AG08396 (cell line): ENCODE measurements at places on chromosomes 12 and 14.

DNA sequence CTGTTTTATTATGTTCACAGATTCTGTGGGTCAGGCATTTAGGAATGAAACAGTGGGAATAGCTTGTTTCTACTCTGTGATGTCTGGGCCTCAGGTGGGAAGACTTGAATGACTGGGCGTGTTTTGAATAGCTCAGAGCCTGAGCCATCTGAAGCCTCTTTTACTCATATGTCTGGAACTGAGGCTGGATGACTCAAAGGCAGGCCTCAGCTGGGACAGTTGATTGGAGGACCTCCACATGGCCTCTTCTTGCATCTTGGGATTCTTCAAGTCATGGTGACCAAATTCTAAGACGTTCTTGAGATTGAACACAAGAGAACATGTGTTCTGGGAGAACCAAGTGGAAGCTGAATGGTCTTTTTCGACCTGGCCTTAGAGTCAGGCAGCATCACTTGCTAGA lies 45.8 kb upstream of the TBX3 start:
- DNase-seq, result peak; percentile 73

- peak; percentile 79 for DNase-seq
These were observed 46.0 kb downstream of the MYO1H start for GRCh38 chr12:109393437-109394345.

- no peak for DNase-seq
These were observed 13.3 kb upstream of the OAS3 start for GRCh38 chr12:112924986-112925385.

DNA sequence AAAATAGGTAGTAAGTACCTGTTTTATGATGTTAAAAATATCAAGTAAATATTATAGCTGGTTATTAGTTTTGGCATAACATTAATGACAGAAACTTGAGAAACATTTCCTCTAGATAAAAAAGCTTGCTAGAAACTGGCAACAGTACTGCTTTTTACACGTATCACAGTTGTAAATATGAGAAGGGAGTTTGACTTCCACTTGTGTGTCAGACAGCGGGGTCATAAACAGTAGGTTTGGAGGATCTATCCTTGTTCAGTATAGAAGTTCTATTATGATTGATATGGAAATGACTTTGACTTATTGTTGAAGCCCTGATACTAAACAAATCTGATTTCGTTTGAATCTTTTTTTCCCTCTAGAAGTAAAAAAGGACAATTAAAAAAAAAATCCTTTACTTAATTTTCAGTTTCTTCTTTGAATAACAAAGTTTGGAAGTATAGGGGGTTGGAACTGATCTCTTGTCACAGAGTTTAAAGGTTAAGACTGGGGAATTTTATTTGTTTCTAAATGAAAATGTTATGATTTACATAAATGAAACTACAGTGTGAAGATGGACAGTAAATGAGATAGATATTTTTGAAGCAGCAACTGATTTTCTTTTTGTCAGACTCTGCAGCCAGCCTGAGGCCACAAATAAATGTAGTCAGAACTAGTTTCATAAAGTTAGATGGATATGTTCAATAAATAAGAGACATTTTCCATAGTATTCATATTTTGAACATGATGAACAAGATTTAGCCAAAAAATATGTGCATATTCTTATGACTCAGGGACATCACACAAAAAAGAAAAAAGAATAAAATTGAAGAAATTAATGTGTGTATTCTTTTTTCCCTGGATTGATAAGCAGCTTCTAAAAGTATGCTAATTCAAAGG lies 50.1 kb downstream of the WNK1 start:
- no peak for DNase-seq

DNA sequence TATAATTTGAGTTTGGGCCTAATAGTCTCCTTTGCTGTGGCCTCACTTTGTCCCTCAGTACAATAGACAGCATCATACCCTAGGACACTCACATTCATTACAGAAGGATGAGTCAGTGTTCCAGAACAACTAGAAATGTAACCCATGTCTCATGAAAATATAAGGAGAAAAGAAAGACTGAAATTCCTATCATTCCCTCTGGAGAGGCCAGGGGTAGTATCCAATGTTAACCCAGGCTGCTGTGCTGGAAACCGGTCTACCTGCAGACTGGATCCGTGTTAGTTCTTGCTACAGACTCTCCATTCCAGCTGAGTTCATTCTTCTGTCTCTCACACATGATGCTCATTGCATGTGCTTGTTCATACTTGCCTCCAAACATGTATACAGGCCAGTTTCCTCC lies 75.8 kb upstream of the HOXC13 start:
- DNase-seq, result peak; percentile 29

- no peak for DNase-seq
These were observed 751 bp downstream of the PSMB5 start for GRCh38 chr14:23033801-23034497.

GRCh38 chr12:58367041-58367440 lies 425.7 kb downstream of the ATP23 start:
- DNase-seq, result no peak

- DNase-seq, result peak; percentile 45
These were observed 34.5 kb downstream of the FBRSL1 start for GRCh38 chr12:132524405-132524804.

DNA sequence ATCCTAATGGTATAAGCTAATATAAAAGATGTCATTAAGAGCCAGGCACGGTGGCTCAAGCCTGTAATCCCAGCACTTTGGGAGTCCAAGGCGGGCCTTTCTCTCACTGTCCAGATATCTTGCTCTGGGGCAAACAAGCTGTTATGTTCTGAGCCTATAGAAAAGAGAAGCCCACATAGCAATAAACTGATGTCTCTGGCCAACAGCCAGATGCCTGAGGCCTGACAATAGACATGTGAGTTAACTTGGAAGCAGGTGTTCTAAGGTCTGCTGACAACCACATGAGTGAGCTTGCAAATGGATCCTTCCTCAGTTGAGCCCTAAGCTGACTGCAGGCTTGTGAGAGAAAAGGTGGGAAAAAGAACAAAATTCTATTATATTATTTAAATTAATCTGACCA lies 25.0 kb downstream of the YAF2 start:
- no peak for DNase-seq

DNA sequence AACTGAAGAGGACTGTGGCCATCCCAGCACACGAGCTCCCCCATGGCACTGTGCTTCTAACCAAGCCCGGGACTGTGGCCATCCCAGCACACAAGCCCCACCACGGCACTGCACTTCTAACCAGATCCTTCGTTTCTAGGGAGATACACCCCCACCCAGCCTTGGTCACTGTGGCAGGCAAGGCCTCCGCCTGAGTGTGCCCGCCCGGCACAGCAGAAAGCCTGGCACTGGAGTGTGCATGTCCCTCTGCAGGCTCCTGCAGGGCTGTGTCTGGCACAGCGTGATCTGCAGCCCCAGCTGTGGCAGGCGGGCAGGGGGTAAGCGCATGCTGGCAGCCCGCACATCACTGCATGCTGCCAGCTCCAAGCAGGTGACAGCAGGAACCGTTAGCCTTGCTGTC lies 49.8 kb downstream of the CCDC85C start:
- no peak for DNase-seq

GRCh38 chr12:14924541-14924940 lies 13.8 kb downstream of the ERP27 start:
- no peak for DNase-seq

- DNase-seq, result no peak
These were observed 11.6 kb downstream of the TEDC1 start for GRCh38 chr14:105502446-105503295.

GRCh38 chr12:25550186-25550585 lies 2.9 kb downstream of the LMNTD1 start:
- no peak for DNase-seq

- peak; percentile 73 for DNase-seq
These were observed 34.9 kb downstream of the KRT80 start for GRCh38 chr12:52156757-52157565.

GRCh38 chr14:63578300-63578699 lies 35.1 kb upstream of the PPP2R5E start:
- no peak for DNase-seq

DNA sequence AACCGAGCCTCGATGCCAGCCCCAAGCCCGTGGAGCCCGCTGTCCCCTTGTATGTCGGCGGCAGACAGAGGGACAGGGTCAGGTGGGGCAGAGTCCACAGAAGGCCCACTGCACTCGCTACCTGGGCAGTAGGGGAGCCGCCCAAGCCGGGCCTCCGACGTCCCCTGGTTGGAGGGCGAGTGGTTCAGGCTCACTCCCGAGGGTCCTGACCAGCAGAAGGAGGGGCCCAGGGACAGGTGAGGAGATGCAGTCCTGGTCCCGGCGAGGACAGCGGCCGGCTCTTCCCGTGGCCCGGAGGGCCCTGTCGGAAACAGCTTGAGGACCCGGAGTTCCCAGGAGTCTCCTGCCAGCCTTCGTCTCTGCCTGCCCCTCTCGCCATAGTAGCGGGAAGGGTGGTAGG lies 216.7 kb upstream of the SFSWAP start:
- no peak for DNase-seq

- peak; percentile 15 for DNase-seq
These were observed 184.7 kb upstream of the DCN start for GRCh38 chr12:91367234-91367849.

- no peak for DNase-seq
These were observed 23.7 kb downstream of the GSTZ1 start for GRCh38 chr14:77344377-77344996.
